Ovary (tissue), 10 donors: ENCODE measurements at places on chromosomes 7 and 10. TPM values are rescaled to one million over a fixed set of nuclear protein-coding genes. Genes with fewer than 3 reads are reported as not detected.

GRCh38 chr7:2614631-2615330 lies 17.0 kb upstream of the TTYH3 start:
- H3K36me3 ChIP-seq = no peaks in the 10 kb centered on the region
- no peaks in the 10 kb centered on the region for H3K4me1 ChIP-seq
- no peak for DNase-seq
- H3K27ac ChIP-seq = no peak overlapping the region

DNA sequence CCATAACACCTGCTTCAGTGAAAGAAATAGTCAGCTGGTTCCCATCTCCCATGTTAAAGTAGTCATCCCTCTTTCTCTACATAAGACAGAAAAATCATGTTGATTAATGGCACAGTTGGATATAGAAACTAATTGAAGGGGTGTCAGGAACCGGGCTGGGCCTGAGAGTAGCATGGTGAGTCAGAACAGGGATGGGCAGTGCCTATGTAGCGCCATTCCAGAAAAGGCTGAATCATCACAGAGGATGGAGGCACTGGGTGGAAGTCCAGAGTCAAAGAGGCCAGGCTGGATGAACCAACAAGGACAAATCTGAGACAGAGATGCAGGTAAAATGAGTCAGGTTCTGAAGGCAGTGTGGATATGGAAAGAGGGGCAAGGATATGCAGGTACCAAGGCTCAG lies 201.2 kb downstream of the LHFPL3 start:
- no peak overlapping the region for H3K27ac ChIP-seq
- H3K4me1 ChIP-seq = no peaks in the 10 kb centered on the region
- DNase-seq = no peak

DNA sequence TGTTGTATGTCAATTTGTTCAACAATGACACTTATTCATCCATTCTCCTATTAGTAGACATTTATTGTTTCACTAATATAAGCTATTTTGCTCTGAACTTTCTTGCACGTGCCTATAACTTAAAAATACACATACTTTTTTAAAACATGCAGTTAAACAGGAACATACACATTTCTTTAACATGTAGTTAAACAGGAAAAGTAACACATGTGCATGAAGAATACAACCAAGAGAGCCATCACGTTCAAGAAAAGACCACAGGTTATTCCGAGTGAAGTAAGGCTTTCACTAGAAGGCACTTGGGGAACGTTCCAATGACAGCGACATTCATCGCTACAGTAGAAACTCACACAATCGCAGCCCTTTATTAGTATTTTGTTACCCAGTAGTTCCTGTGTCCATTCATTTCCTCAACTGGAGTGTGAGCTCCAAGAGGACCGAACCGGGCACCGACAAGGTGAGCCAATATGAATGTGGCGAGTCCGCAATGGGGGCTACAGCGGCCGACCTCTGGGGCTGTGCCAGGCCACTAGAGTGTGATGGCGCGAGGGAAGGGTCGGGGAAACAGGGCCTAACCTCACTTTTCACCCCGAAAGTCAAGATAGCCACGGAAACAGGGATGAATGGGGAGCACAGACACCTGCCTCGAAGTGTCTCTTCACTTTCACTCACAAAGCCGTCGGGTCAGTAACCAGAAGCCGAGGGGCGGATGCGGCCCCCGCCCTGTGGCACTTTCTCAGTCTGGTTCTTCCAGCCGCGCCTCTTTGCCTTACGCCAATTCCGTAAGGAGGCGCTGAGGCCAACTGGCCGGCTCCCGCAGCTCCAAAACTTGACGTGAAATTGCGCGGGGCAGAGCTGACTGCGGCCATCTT lies 775 bp upstream of the SEPTIN7 start:
- DNase-seq = peak; percentile 88
- no peaks in the 10 kb centered on the region for H3K27me3 ChIP-seq
- H3K27ac ChIP-seq = peak overlapping the region; percentile 91
- peaks cover 3% of the 10 kb centered on the region for H3K4me1 ChIP-seq

GRCh38 chr7:27347276-27347640 lies 104.7 kb downstream of the EVX1 start:
- H3K27me3 ChIP-seq = no peaks in the 10 kb centered on the region
- H3K27ac ChIP-seq = no peak overlapping the region
- peaks cover 2% of the 10 kb centered on the region for H3K4me1 ChIP-seq
- no peaks in the 10 kb centered on the region for H3K36me3 ChIP-seq
- no peak overlapping the region for H3K4me3 ChIP-seq

- H3K27me3 ChIP-seq = no peaks in the 10 kb centered on the region
- no peaks in the 10 kb centered on the region for H3K36me3 ChIP-seq
- H3K4me1 ChIP-seq = peaks cover 10% of the 10 kb centered on the region
- no peak overlapping the region for H3K27ac ChIP-seq
- no peak for DNase-seq
These were observed 35.8 kb upstream of the GRID1 start for GRCh38 chr10:86402283-86402941.

PTF1A gene
- total RNA-seq = not detected

CFAP46 gene
- total RNA-seq = 2.7 TPM
